Common myeloid progenitor, CD34-positive (primary cell): ENCODE measurements at places on chromosomes 2 and 18.
A peak's percentile ranks its signal among the peaks of the same experiment; 100 is the strongest.

GRCh38 chr18:47399475-47399874 is 148.0 kb upstream of the SKOR2 start:
- DNase-seq: no peak
- H3K36me3 ChIP-seq: no peaks in the 10 kb centered on the region
- no peaks in the 10 kb centered on the region for H3K27me3 ChIP-seq
- no peak overlapping the region for H3K4me3 ChIP-seq
- H3K27ac ChIP-seq: no peak overlapping the region

- peaks cover 25% of the 10 kb centered on the region for H3K4me1 ChIP-seq
- H3K36me3 ChIP-seq: peaks cover 13% of the 10 kb centered on the region
- H3K27ac ChIP-seq: no peak overlapping the region
- no peaks in the 10 kb centered on the region for H3K27me3 ChIP-seq
- no peak for DNase-seq
Measured at GRCh38 chr2:232295971-232296370, 82.6 kb upstream of the ALPP start.

DNA sequence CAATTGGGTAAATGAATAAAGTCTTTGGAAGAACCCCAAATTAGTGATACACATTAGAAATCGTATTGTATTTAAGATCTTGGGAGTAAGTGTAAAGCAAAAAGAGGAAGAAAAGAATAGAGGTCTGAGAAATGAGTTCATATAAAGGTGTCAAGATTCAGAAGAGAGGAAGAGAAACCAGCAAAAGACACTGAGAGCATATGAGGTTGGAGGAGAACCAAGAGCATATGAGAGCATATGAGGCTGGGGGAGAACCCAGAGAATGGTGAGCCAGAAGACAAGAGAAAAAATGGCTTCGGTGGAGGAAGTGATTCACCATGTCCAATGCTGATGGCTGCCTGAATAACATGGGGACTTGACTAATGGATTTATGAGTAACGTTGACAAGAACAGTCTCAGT is 620.1 kb upstream of the GCFC2 start:
- no peaks in the 10 kb centered on the region for H3K4me1 ChIP-seq
- DNase-seq: no peak
- no peaks in the 10 kb centered on the region for H3K27me3 ChIP-seq
- no peak overlapping the region for H3K27ac ChIP-seq
- no peaks in the 10 kb centered on the region for H3K36me3 ChIP-seq

- DNase-seq: peak; percentile 26
- H3K27ac ChIP-seq: no peak overlapping the region
- no peaks in the 10 kb centered on the region for H3K36me3 ChIP-seq
Measured at GRCh38 chr2:36380624-36381481, 25.3 kb downstream of the CRIM1 start.

- no peak for DNase-seq
- H3K27me3 ChIP-seq: no peaks in the 10 kb centered on the region
- H3K4me3 ChIP-seq: no peak overlapping the region
- peaks cover 2% of the 10 kb centered on the region for H3K4me1 ChIP-seq
- no peaks in the 10 kb centered on the region for H3K36me3 ChIP-seq
- no peak overlapping the region for H3K27ac ChIP-seq
Measured at GRCh38 chr2:144067506-144067905, 452.4 kb downstream of the ZEB2 start.
